ENCODE measurements at places on chromosomes 6 and 20.

DNA sequence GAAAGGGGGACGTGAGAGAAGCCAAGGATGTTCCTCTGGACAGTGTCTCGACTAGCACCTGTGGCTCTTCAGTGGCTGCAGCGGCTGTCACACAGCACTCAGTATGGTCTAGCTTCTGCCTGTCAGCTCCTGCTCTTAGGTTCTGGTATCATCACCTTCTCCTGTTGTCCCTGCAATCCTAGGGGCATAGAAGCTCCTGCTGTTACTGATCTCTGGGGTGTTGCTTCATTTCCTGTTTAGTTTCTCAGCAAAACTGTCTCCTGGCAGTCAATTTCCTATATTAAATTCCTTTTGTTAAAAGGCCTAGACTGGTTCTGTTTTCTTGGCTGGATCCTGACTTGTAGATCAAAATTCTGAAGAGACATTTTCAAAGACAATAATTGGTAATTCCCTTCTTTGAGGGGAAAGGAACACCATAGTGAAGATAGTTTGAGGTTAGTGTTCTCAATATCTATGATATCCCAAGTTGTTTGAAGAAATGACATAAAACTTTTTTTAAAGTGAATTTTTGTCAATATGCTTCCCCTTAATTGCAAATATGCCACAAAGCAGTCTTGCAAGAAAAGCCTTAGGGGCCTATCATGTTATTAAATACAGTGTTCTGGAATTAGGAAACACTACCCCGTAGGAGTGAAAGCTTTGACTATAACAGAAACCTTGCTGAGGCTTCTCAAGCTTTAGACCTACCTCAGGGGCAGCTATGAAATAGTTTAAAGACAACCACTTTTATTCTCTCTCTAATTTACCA is 148.5 kb downstream of the KIF6 start:
- DNase-seq, result no peak

- DNase-seq, result no peak
Observed at GRCh38 chr6:160259598-160259997, 977 bp upstream of the SLC22A2 start.

DNA sequence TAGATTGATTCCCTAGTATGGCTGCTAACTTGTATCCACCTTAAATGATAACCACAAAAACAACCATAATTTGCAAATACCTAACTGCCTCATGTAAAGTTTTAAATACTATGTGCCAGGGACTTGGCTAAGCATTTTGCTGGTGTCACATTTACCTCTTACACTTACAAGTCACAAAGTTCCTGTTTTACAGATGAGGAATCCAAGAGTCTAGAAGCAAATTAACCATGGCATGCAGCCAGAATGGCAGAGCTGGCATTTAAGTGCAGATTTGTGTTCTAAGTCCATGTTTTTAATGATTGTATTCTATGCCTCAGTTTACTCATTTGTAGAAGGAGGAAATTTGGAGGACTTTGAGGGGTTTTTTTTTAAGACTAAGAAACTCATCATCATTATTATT is 696.7 kb downstream of the PTPRT start:
- no peak for DNase-seq

- no peak for DNase-seq
Observed at GRCh38 chr20:46870041-46870440, 24.6 kb upstream of the EYA2 start.

DNA sequence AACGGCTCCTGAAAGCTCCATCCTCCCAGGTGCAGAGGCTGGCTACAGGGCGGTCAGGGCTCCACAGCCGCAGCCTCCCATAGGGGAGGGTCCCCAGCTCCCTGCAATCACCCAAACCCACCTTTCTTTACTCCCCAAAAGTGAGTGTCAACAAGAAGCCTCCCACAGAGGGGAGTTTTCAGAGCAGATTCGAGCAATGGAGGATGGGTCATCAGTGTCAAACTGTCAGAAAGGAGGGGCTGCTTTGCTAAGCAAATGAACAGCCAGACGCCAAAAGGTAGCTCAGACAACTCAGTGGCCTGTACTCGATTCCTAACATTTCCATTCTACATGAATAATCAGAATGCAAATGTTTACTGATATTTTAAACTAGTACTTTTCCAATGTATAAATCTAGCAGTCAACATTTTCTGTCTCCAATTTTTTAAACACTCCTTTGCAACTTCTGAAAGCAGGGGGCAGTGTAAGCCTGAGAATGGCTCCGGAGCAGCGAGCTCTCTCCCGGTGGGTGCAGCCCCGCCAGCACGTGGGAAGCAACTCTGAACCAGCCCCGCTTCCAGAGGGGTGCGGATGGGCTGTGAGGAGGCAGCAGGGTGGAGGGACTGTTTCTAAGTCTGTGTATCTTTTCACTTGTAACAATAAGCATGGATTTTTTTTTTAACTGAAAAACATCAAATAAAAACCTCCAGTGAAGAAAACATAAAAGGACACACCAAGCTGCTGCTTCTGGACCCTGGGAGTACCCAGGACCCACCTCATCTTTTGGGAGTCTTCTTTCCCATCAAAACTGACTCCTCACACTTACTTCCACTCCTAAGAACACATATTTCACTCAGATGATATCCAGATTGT is 54.9 kb downstream of the TAF4 start:
- DNase-seq, result peak; percentile 58

DNA sequence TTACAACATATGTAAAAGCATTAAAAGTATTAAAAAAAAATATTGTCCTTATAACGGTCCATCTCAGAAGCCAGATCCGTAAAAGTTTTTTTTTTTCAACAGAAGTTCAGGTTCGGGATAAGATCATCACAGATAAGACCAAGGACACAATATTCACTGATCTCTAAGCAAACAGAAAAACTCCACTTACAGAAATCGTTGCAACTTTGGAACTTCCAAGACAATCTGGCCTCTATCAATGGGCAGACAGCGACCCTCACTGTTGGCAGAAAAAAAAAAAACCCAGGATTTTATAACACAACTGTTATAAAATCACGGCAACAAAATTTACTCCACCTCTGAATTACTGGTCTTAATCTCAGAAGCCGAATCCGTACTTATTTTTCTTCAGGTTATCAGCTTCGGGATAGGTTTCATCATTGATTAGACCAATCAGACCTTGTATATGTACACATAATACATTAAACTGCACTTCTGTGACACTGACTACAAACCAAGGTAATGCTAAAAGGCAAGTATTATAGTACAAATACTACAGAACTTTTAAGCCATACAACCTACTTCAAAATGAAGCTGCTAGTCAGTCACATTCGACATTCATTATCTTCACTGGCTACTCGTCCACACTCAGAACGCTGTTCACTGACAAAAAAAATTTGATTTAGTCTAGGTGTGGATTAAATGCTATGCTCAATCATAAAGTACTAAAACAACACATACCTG is 34.7 kb upstream of the SYNCRIP start:
- no peak for DNase-seq

DNA sequence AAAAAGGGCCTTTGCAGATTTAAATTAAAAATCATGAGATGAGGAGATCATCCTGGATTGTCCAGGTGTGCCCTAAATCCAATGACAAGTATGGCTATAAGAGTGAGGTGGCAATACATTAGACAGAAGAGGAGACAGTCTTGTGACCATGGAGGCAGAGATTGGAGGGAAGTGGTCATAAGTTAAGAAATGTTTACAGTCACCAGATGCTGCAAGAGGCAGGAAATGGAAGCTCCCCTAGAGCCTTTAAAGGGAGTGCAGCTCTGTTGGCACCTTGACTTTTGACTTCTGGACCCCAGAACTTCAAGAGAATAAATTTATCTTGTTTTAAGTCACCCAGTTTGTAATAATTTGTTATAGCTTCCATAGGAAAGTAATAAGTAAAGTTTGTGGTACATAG is 61.1 kb downstream of the HMGN3 start:
- DNase-seq, result no peak

- DNase-seq, result no peak
Observed at GRCh38 chr20:46212876-46213275, 94.8 kb downstream of the CD40 start.

DNA sequence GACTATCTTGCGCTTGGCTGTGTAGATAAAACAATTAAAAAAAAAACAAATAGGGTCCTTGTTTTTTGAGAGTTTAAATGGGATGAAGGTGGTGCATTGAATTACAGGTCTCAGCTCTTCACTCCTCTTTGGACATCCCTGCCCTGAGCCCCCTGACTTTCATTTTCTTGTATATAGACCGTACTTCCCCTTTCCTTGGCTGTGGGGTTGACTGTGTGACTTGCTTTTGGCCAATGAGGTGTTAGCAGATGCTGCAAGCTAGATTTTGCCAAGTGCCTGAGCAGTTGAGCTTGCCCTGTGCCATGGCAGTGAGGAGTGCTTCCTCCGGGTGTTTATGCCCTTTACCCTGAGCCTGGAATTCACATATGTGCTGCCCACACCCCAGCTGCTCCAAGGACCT is 386.1 kb upstream of the ZFP64 start:
- DNase-seq, result no peak

- DNase-seq, result no peak
Observed at GRCh38 chr6:136969433-136969832, 47.3 kb downstream of the SLC35D3 start.

DNA sequence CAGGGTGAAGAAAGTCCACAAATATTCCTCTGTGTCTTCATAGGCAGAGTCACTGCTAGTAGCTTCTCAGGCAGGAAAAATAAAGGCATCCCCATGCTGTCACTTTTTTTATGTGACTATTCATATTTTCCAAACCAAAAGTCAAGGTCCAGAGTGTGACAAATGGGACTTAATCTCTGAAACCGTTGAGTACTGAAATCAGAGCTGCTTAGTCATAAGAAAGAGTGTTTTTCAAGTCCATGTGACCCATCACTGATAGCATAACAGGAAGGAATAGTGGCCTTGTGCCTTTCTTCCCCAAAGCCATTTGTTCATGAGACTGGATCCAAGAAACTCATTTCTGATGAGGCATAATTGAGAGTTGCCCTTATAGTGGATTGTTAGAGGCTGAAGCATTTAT is 210.3 kb upstream of the TSHZ2 start:
- DNase-seq, result no peak
